Hindlimb muscle (tissue), 1 donor: ENCODE measurements at places on chromosomes 4 and X.

DNA sequence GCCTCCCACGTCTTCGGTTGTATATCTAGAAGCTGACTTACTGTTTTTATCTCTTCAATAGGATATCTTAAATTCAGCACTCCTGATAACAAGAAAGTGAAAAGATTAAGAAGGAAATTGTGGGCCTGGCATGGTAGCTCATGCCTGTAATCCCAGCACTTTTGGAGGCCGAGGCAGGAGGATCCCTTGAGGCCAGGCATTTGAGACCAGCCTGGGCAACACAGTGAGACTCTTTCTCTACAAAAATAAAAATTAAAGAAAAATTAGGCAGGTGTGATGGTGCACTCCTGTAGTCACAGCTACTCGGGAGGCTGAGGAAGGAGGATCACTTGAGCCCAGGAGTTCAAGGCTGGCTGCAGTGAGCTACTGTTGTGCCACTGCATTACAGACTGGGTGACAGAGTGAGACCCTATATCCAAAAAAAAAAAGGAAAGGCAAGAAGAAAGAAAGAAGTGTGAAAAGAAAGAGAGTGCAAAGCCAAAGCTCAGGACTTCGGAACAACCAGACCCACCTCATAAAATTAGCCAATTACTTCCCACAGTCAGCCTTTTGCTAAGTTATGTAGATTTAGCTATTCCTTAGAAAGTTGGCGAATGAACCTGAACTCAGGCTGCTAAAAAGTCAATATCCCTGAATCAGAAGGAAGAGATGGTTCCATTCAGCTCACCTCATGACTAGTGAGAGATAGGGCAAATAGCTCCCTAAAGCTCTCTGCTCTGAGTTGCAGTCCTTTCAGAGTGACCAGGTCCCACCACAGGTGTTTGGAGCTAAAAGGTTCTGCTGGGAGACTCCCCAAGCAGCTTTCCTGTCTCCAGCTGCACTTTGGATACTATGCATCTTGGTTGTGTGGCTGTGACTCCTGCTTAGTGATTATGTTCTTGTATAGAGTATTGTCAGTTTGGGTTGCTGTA is 9.2 kb downstream of the FGG start:
- DNase-seq, result no peak

- no peak for DNase-seq
These were observed 150.0 kb downstream of the SPOCK3 start for GRCh38 chr4:167084321-167084720.

- DNase-seq, result no peak
These were observed 14.6 kb downstream of the SAT1 start for GRCh38 chrX:23797371-23798128.

DNA sequence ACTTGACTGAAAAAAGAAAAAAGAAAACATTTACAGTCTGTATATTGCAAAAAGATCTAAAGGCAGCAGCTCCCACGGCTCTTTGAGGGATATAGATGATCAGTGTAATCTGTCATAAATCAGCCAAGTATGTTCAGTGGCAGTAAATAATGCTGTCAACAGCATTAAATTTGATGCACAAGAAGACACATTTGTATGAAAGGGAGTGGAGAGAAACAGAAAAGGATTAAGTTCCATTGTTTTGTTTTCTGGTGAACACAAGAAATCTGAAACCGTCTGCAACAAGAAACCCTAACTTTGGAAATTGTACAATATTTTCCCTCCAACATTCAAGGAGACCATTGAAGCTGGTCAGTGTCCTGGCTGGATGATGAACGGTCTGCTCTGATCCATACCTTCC is 27.6 kb upstream of the C1QTNF7 start:
- DNase-seq, result no peak

DNA sequence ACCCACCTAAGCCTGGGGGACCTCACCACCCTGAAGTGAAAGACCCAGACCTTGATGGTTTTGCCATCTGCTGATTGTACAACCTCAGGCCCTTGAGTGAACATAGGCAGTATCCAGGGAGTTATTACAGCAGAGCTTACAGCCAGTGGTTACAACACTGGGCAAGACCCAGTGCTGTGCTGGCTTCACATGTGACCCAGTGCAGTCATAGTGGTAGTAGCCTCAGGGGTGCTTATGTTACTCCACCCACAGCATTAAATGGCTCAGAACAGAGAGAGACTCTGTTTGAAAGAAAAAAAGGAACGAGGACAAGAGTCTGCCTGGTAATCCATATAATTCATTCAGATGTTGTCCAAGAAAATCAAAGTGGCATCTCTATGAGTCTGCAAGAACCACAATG is 45.2 kb upstream of the DACH2 start:
- DNase-seq, result no peak

GRCh38 chr4:123889507-123889906 is 492.9 kb downstream of the SPRY1 start:
- DNase-seq, result no peak

- DNase-seq, result no peak
These were observed at the start of gene CLCN4 for GRCh38 chrX:10156199-10157031. TSS of gene CLCN4 (plus strand) at chrX:10156975. CDS start at chrX:10185033, 28,058 bp downstream.

- DNase-seq, result no peak
These were observed 155.8 kb downstream of the PDGFC start for GRCh38 chr4:156815717-156816359.

- no peak for DNase-seq
These were observed 733.3 kb downstream of the RPA4 start for GRCh38 chrX:97616883-97617530.

DNA sequence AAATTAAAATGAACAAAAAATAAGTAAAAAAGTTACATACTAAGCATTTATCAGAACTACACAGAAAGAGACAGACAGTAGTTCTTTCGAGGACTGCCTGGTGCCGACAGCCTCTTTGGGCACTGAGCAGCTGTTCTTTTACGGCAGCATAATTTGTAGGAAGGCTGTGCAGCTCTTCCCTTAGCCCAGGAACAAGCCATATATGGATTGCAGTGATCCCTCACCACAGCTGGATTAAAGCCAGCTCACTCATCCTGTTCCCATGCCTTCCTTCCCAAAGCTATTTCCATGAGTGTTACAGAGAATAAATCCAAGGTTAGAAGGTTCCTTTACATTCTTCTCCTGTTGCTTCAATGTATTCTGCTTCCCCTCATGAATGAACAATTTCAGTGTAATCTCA is 71.7 kb downstream of the DDX60L start:
- DNase-seq, result peak; percentile 67

DNA sequence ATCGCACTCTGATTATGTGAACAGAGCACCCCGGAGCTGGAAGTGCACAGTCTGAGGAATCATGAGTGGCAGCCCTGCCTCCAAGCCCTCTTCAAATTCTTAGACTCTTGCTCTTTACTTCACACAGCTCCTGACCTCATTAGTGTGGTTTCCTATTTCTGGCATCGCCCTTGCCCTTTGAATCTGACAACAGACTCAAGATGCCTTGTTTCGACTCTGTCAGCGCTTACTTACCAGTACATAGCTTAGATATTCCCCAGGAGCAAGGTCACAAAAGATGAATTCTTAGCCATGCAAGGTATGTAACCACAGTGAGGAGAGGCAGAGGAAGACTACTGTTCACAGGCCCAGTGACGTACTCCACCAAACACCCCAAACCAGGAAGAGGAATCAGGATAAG is 167.2 kb downstream of the KDR start:
- no peak for DNase-seq

DNA sequence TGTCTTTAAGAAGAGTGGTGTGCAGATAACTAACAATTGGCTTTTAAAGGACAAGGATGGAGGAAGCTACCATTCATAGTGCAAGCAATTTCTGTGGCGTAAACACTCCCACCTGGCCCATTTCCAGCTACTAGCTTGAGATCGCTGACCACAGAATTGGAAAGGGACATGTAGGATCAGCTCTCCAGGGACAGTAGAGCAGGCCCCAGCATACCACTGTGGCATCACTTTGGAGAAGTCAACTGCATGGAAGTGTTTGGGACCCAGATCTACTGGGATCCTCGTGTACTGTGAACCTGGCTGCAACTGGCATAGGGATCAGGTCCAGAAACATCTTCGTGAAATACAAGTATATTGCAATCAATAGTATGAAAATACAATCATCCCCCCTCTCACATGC is 515.0 kb downstream of the INPP4B start:
- no peak for DNase-seq

DNA sequence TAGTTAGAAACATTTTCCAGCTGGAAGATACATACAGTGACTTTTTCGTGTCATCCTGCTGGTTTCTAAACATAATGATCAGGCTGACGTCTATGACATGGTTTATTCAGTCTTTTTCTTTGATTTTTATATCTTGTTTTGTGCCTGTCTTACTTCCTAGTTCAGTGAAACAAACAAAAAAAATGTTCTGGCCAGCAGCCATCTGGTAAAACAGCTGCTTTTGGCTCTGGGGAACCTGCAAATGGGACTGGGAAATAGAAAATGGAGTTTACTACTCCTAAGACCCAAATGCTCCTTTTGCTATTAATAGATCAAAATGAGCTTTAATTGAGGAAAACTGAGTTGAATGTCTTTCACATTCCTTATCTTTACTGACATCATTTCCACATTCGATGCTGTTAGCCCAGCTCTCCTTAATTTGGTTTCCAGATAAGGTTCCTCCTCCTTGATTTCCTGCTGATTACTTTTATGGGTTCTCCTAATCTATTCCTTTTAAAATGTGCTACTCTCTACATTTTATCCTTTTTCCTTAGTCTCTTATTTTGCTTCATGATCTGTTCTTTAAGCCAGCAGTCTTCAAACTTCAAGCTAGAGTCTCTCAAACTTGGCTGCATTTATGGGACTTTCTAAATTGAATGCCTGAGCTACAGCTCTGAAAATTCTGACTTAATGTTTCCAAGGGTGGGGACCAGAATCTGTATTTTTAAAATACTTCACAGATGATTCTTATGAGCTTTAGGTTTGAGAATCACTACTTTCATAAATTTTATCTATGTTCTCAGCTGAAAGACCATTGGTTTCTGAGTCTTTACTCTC is 499.5 kb downstream of the ANKRD50 start:
- DNase-seq, result peak; percentile 76
